Activated T-cell treated with anti-CD3 and anti-CD28 coated beads, Interleukin-2, amount 50 U/mL, for 24 hours (primary cell): ENCODE measurements at places on chromosomes 7 and 10.

GRCh38 chr10:128345353-128345752 is 219.1 kb upstream of the MKI67 start:
- DNase-seq = no peak

- no peak for DNase-seq
Observed at GRCh38 chr10:84654671-84655070, 326.3 kb downstream of the CCSER2 start.

GRCh38 chr7:74627661-74628411 is 29.7 kb upstream of the GTF2I start:
- no peak for DNase-seq

DNA sequence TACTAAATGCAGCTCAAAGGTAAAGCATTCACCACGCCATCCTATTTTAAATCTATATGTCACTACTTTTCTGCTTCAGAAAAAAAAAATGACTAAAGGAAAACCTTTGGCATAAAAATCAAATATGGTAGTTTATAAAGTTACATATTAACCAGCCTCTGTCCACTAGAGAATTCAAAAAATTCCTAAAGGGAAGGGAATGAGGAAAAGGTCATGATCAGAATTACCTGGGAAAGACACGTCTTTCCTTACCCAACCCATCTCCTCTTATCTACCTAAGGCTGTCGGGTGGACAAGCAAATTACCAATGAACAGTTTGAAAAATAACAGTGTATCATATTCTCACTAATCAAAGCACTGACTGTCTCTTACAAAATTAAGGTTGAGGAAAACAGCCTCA is 100.7 kb upstream of the TMEM106B start:
- DNase-seq = no peak

GRCh38 chr10:84214046-84214572 is 11.2 kb downstream of the LRIT2 start:
- DNase-seq = no peak

GRCh38 chr7:130945411-130945811 is 211.4 kb upstream of the KLF14 start:
- no peak for DNase-seq

- DNase-seq = no peak
Observed at GRCh38 chr10:30386801-30387588, 37.9 kb upstream of the MTPAP start.

- DNase-seq = no peak
Observed at GRCh38 chr10:118805146-118805545, 50.4 kb upstream of the CACUL1 start.

- no peak for DNase-seq
Observed at GRCh38 chr7:155532792-155533119, 13.6 kb downstream of the CNPY1 start.

DNA sequence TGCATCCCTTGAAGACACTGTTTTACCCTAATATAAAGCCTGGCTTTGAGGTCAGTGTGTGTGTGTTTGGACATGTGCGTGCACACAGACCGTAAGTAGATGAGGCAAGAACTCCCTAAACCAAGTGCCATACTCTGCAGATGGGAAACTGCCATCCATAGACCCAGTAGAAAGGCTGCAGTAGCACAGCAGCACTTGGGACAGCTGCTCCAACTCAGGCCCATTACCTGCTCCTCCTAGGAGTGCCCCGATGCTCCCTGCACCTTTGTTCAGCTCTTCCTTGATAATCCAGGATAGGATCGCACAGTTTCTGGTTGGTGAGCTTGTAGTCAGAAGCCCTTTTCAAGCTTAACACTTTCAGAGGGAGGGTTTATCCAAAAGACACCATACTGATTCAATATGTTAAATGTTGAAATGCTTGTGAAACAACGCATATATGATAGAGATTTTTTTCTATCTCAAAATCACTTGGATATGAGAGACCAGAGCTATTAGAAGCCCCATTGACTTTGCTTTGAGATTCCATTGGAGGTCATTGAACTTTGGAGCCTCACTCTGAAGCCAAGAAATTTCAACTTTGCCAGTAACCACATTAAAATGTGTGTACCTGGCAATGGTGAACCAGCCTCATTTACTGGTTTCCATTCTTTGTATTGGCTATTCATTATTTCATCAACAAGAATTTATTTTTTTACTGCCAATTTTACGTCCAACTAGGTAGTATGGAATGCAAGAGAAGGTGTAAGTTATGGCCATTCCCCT is 757.0 kb upstream of the GALNT17 start:
- DNase-seq = no peak

- DNase-seq = no peak
Observed at GRCh38 chr10:63788152-63788821, 267.1 kb downstream of the REEP3 start.

GRCh38 chr10:78335691-78336401 is 302.2 kb downstream of the RPS24 start:
- DNase-seq = no peak

DNA sequence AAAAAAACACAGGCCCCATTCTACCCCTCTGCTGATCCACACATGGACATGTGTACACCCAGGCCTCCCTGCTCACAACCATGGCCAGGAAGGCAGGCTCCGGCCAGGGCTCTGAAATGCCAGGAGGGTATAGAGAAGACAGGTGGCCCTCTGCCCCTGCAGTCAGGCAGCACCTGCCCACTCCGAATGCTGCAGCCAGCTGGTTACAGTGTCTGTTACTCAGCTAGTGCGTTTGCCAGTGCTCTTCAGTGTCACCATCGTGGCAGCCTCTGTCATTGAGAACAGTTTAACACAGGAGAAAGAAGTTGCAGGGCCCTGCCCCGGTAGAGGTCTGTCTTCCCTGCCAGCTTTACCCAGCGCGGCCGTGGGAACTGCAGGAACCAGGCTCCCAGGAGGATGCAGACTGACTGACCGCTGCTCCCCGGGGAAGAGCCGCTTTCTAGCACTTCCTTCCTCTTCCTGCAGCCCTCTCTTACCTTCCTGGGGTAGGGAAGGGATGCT is 128.8 kb upstream of the FAM20C start:
- no peak for DNase-seq

- DNase-seq = no peak
Observed at GRCh38 chr7:40680657-40681056, 545.9 kb downstream of the SUGCT start.

DNA sequence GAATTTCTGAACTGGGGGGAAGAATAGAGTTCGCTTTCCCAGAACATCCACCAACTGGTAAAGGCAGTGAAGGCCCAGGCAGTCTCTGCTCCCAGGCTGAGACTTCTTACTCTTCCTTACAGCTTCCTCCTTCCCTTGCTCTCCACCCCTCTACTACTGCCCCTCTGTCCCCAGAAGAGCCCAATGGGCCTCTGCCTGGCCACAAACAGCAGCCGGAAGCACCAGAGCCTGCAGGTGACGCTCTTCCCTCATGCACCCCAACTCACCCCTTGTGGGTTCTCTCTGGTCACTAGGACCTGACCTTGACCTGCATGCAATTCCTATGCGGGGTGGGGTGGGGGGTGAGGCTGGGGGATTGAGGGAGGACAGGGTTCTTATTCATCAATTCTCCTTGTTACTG is 16.5 kb downstream of the FAM131B start:
- no peak for DNase-seq

DNA sequence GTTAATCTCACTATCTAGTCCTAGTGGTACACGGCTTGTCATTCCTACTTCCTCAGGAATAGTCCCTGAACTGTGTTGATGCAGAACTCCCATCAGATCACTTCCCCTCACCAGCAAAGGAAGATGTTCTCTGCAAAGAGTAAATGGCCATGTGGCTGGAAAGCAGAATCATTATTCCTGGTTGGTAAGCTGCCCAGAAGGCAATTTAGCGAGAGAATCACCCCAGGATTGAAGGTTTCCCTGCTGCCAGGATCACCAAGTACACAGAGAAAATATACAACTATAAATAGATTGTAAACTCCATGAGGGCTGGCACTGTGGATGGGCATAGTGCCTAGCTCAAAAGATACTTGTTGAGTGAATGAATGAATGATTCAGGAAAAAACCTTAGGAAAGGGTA is 115.0 kb downstream of the GFRA1 start:
- DNase-seq = no peak

DNA sequence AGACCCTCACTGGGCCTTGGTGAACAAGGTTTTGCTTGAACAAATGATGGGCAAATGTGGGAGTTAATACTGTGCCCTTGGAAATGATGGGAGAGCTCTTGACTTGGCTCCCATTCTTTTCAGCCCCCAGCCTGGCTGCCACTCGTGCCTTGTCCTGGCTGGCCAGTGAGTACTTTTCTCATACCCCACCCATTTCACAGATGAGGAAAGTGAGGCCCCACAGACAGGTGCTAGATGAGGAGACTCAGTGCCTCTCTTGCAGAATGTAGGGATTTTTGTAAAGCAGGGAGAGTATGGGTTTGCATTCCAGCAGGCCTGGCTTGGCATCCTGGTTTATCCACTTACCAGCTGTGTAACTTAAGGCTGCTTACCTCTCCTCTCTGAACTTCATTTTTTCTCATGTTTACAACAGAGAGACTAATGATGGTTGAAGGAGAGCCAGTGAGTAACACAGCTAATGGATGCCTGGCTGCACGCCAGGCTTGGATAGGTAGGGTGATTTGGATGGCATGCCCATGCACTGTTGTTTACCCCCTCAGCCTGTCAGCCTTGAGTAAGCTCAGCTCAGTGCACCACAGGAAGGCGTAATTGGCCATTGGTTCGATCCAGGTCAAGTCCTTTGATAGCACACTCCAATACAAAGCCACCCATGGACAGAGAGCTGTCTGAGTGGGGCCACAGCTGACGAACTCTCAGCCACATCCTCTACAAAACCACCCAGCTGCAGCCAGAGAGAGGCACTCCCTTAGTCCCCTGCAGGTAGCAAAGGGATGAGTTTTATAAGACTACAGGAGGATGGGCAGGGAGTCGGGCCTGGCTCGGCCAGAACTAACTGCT is 436.8 kb downstream of the RPS24 start:
- DNase-seq = no peak

GRCh38 chr10:35707642-35708425 is 65.7 kb upstream of the FZD8 start:
- DNase-seq = no peak

DNA sequence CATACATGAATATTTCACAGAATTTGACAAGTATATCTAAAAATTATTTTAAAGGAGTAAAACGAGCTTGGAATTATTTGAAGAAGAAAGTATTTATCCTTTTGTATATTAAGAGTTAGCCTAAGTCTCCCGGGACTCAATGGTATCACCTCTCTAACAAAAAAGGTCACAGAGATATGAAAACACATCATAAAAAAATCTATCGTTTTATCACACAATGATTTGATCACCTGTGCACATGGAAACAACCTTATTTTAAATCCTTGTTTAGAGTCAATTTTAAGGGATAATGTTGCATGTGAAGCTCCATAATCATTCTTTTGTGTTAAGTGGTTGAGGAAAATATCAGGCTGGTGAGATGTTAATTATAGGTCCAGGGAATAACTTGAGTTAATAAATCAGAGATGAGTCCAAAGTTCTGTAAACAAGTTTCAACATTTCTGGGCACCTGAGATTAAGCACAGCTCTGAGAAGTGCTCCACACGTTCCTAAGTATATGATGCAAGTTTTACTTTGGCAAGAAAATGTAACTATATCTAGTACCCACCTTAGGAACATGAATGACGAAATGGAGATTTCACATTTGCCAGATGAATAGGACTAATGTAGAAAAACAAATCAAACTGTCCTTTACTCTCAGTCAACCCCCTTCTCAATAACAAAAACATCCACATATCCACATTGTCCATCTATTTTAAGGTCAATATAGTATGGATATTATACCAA is 148.5 kb upstream of the AKR1E2 start:
- no peak for DNase-seq
